ENCODE measurements at places on chromosomes 7 and 10.

DNA sequence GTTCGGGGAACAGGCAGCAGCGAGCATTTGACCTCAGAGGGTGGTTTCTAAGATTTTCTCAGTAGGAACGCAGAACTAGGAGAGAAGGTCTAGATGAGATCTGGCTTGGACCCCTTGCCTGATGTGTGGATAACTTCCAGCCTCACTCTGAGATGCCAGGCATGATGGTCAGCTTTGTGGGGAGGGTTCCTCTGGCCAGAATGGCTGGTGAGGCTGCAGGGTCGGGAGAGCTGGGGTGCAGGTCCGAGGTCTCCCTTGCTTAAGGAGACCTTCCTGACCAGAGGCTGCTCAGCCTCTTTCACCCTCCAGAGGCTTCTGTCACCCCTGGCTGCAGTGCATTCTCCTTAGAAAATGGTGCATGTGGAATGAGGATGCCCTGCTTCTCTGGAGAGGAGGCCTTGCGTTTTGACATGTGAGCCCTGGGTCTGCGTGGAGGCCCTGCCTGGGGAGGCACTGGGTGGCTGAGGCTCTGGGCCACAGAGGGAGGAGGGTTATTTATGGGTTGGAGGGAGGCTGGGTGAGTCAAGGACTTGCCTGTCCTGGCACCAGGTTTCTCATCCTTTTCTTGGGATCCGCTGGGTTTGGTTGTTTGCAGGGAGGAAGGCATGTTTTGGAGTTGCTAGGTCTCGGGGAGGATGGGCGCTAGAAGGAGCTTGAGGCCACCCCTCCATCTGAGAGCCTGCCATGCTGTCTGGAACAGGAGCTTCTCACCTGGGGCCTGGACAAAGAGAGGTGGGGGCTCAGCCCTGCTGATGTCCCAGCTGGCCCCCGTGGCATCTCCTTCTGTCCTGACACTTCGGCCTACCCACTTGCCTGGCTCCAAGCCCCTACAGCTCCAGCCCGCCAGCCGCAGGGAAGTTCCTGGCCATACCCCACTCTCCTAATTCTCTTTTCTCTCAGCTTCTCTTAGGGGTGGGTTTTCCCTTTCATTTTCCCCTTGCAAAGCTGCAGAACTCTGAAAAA lies 3.9 kb downstream of the FAM241B start:
- DNase-seq, result no peak

- DNase-seq, result no peak
Measured at GRCh38 chr7:99643464-99643863, 26.7 kb downstream of the ZSCAN25 start.

GRCh38 chr7:132451161-132451560 lies 125.1 kb downstream of the PLXNA4 start:
- DNase-seq, result no peak

DNA sequence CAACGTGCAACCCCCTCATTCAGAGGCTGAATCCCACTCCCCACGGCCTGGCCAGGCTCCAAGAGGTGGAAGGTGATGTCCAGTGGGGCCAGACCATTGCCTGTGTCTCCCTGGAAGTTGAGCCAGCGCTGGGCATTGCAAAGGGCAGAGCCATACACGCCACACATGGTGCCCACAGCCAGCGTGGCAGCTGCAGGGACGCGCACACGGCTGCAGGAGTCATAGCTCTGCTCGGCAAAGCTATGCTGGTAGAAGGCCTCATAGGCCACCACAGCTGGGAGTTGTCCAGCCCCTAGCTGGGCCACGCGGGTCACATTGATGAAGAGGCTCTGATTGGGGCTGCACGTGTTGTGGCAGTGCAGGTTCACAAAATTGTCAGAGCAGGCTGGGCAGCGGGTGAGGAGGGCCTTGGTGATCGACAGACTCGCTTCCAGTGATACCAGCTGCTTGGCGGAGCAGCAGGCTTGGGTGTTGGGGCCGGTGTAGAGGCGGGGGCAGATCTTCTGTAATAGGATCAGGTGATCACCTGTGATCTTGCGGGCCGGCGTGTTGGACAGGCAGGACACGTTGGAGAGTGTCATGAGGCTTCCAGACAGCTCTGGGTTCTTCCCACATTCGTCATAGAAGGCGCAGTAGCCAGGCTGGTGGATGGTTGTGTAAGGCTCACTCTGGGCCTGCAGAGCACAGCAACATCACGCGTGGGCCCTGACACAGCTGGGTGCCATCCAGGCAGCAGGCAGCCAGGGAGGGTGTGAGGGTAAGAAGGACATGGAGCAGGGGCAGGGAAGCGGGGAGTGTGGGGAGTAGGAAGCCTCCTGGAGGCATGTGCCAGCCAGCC lies 1.2 kb downstream of the NPC1L1 start:
- no peak for DNase-seq

- no peak for DNase-seq
Measured at GRCh38 chr10:96397902-96398301, 39.1 kb upstream of the OPALIN start.

DNA sequence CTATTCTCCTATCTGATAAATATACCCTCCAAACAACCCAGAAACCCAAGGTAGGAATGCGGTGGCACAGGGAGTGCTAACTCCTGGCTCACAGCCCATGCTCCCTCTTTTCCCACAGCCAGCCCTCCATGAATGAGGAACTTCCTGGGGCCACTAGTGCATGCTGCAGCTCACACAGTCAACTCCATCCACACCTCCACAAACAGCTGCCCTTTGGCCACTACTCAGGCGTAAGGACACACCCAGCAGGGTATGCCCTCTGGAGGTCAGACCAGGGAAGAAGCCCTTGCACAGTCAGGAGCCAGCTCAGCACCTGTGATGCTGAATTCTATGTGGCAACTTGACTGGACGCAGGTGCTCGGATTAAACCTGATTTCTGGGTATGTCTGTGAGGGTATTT lies 85.2 kb upstream of the PIK3CG start:
- DNase-seq, result no peak

DNA sequence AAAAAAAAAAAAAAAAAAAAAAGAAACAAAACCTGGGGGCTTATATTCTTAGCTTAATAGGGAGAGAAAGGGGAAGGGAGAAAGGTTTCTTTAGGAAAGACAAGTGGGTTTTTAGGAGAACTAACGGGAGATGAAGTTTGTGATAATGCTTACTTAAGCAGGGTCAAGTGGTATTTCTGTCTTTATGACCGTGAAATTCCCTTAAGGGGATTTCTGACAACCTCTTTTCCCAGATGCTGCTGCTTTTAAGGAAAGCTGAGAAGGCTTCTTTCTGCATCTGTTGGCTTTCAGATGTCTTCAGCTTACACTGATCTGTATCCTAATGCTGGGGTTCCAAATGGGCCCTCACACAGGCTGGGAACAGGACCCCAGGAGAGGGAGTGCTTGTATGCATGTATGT lies 42.6 kb downstream of the ADAMTS14 start:
- DNase-seq, result no peak

DNA sequence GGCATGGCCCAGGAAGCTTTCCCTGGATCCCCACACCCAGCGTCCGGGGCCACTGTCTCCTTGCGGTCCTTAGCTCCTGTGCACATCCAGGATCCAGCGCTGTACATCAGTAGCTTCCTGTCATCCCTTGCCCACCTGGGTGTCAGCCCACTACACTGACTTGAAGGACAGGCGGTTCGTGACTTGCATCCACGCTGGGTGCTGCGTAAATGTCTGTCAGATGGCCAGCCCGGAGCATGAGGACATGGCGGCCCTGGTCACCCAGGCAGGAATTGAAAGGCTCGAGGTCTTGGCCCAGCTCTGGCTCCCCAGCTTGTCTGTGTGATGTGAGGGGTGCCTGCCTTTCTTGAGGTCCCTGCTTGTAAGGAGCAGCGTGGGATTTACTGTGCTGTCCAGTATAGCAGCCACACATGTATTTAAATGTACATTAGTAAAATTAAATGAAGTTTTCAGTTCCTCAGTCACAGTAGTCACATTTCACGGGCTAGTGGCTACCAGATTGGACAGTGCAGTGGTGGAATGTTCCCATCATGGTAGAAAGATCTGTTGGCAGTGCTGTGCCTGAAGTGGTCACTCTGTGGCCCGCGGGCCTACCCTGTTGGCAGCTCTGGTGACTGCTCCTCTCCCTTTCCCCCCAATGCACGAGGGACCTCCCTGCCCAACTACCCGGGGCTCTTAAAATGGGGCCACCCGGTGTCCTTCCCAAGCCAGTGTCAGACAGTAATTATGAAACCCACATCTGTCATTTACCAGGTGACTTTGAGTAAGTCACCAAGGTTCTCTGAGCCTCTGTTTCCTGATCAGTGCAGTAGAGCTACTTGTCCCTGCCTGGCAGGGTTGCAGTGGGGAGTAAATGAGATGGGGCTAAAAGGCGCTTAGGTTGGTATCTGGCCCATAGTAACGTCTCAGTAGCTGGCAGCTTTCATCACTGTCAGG lies 97.8 kb upstream of the PPIF start:
- no peak for DNase-seq

DNA sequence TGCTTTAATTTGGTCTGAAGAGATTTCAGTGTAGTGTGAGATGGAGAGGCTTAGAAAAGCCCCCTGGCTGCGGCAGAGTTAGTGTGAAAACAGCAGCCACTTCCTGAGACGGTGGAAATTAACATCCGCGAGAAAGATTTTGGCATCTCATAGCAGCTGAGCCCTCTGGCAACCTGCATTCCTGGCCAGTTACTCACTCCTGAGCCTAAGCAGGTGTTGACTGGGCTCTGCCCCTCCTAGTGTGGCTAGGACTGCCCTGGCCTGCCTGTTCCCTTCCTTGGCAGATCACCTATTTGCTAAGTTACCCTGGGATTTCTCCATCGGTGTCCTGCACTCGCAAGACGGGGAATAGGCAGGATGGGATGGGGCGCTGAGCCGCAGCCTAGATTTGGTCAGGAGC lies 57.6 kb upstream of the LMTK2 start:
- no peak for DNase-seq

DNA sequence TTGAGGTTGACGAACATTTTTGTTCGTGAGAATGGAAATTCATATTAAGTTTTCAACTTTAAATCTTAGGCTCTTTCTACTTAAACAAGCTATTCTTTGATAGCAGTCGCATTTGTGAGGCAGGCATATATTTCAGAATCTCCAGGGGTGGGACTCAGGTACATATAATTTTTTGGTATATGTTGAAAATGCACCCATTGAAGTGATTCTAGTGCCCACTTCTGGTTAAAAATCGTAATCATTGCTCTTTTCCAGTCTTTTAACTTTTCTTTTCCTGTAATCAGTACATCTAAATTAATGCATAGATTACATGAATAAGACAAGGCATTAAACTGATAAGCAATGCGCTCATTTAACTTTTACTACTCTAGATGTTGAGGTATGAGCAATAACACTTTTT lies 67.8 kb downstream of the ZNRF2 start:
- DNase-seq, result no peak

- DNase-seq, result no peak
Measured at GRCh38 chr10:77034795-77035194, 602.8 kb downstream of the KCNMA1 start.

- no peak for DNase-seq
Measured at GRCh38 chr10:15455456-15455855, 84.4 kb upstream of the FAM171A1 start.

DNA sequence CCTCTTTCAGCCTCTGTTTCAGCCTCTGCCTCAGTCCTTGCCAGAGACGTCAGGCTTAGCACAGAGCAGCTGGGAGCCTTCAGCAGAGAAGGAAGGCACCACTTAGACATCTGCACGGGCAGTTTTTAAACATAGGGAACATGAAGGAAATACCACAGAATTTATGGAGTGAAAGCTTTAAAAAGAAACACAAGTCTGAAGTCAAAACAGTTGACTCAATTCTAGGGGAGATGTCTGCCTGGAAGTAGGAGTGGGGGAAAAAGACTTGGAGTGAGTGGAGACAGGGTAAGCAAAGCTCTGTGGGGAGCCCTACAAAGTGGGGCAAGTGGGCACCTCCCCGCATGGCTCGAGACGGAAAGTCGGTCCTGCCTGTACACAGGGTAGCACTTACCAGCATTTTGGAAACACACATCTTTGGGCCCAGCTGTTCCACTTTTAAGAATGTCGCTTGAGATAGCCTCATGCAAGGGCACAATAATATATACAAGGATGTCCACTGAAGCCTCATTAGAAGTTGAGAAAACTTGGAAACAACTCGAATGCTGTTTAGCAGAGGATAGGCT lies 5.0 kb upstream of the TBXAS1 start:
- peak; percentile 68 for DNase-seq

DNA sequence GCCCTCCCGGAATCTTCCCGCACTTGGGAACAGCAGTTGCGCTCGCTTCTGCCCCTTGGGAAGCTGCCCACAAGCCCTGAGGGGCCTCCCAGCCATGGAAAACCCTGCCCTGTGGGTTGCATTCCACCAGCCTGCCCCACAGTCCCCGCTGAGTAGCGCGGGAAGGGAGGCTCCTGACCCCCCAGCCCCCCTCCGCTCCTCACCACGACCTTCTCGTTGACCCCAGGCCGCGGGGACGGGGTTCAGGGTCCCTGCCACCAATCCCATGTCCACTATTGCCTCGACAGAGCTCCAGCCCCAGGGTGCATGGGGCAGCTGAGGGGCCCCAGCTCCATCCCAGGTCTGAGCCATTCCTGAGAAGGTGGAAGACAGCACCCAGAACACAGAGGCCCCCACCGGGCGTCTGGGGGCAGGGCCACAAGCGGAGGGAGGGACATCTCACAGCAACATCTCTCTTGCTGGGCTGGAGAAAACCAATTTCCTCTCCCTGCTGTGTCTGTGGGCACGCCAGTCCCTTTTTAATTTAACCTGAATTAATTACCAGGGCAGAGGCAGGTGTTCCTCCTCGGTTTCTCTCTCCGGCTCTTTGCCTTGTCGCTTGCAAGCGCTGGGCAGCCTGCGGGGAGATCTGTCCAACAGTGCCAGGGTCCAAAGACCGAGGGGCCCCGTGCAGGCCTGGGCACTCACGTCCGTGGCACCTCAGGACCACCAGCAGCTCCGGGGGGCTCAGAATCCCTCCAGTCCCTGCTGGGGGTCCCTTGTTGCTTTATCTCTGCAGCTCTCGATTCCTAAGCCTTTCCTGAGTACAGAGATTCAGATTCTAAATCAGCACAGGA lies 57.9 kb downstream of the FOXL3 start:
- no peak for DNase-seq

DNA sequence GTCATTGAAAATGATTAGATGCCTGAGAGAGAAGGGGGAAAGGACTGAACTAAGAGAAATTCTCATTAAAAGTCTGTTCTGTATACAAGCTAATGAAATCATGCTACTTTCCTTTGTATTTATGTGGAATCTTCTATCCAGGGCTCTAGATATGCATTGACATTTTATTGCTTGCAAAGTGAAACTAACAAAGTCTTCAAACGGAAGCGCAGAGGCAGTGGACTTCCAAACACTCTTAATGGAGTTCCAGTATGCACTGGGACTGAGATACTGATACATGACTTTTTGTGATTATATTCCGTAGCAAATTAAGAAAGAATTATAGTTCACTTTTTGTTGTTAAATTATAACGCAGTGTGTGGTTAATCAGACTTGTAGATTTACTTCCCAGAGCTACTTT lies 166.8 kb upstream of the TBX20 start:
- DNase-seq, result no peak

DNA sequence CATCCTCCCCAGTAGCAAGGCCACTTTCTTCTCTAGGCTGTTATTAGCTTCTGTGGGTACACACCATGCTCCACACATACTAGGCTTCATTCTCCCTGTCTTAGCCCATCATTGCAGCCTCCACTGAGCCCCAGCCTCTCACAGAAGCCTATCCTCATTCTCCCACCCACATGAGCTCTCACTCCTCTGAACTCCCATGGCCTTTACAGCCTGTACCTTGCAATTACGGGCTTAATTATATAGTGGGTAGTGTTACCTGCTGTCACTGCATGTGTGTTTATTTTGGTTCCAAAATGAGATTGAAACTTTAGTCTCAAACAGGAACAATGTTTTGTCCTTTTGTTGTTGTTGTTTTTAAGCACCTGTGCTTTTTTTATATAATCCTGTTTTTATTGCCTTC lies 460.0 kb downstream of the KCNMA1 start:
- no peak for DNase-seq
